ENCODE measurements at places on chromosomes 11 and 22.

GRCh38 chr22:23243006-23243573 lies 62.8 kb downstream of the BCR start:
- peak; percentile 25 for DNase-seq

- no peak for DNase-seq
Measured at GRCh38 chr11:110093407-110094297, 460 bp downstream of the ZC3H12C start.

- DNase-seq: no peak
Measured at GRCh38 chr11:66479394-66480116, 679 bp upstream of the DPP3 start.

DNA sequence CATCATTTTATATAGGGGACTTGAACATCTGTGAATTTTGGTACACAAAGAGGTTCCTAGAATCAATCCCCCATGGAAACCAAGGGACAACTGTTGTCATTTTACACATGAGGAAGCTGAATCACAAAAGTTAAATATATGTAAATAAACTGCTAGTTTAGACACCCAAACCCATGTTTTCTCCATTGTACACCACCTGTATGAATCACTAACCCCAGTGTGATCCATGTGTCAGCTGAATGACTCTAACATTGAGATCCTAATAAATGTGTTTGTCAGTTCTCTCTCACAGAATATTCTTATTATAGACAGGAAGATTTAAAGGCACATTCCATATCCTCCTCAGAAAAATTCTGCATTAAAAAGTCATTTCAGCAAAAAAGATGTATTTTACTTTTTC lies 83.3 kb downstream of the ATG16L2 start:
- no peak for DNase-seq

GRCh38 chr22:45450921-45451651 lies 37.6 kb downstream of the RIBC2 start:
- no peak for DNase-seq

DNA sequence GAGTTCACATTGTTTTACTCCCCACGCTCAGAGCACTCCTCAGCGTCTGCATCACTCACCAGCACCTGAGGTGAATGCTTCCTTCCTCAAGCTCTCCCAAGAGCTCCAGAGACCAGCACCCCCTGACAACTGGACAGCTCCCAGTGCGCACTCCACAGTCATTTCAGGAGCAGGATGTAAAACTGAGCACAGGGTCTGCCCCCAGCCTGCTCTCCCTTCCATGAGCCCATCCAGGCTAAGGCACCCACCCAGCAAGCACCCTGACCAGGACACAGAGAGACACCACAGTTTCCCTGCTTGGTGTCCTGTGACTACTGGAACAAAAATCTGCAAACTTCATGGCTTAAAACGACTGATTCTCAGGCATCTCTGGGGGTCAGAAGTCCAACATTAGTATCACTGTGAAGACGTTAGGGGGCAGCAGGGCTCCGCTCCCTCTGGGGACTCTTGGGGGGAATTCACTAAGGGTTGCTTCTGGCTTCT lies 3.3 kb downstream of the SCGB1D2 start:
- DNase-seq: no peak

Measured in activated naive CD4-positive, alpha-beta T cell (primary cell).